ENCODE measurements at places on chromosomes 7 and 10.

DNA sequence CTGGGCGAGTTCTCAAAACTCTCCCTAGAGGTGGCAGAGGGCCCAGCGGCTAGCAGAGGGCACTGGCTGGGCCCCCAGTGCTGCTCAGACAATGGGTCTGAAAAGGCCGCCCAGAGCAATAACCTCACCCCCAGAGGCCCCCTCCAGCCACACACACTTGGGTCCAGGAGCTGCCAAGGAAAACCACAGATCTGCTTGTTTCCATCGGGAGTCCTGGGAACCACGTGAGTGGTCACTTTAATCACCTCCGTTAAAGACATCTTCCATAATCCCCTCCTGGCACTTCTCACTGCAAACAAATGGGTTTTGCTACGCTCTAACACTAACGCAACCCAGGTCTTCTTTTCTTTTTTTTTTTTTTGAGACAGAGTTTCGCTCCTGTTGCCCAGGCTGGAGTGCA, 30.0 kb downstream of the NUDT1 start:
- DNase-seq: no peak

- no peak for DNase-seq
Observed at GRCh38 chr10:10146604-10147003, 871.1 kb upstream of the CELF2 start.

- DNase-seq: no peak
Observed at GRCh38 chr7:151661587-151661986, 141.9 kb upstream of the RHEB start.

DNA sequence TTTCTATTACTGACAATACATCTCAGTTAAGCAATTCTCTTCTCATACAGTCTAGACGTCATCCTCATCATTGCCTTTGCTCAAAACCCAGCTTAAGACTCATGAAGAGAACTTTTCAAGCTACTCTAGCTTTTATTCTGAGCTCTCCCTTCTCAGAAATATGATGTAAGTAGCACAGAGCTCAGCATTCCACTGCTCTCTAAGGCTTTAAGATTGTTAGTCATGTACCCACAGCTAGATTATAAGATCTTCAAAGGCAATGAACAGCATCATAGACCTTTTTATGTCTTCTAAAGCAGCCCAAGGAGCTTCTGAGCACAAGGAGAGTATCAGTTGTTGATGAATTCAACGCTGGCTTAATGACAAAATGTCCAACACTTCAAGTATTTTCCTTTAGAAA, 119.3 kb downstream of the NRP1 start:
- DNase-seq: no peak

DNA sequence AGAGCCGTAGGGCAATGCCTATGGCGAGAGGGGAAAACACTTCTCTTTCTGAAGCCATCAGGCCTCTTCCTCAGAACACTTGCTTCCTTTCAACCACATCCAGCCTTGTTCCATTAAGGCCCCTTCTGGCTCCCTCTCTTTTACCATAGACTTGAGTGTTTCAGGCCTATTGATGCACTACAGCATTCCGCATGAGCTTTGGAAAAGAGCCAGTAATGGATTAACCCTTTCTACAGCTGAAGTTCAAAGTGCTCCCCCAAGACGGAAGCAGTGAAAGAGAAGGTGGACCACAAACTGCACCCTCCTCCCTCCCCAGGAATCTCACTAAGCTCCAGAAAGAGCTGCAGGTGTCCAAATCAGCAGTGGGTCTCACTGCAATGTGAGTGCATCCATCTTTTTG, 102.7 kb upstream of the C7orf33 start:
- no peak for DNase-seq

GRCh38 chr10:58775960-58776567, 263.4 kb downstream of the BICC1 start:
- no peak for DNase-seq

DNA sequence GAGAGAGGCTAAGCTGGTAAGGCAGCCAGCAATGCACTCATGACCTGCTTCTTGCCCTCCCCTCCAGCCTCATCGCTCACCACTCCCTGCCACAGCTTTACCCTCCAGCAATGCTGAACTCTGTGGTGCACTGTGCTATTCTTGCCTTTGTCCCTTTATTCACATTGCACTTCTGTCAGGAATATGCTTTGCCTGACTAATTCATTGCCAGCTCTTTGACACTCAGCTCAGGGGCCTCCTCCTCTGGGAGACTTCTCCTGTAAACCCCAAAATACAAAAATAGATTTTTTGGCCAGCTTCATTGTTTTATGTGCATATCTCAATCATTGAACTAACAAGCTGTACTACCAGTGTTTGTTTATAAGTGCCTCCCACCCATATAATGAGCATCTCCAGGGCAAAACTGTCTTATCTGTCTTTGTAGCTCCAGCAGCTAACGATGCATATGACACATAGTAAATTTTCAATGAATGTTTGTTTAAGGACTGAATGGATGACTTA, 8.2 kb downstream of the CNNM1 start:
- no peak for DNase-seq

GRCh38 chr7:16753102-16753931, at the start of gene TSPAN13:
Gene TSPAN13 (plus strand): TSS chr7:16753755. CDS start chr7:16753968, 213 bp downstream.
- DNase-seq: no peak

- DNase-seq: no peak
Observed at GRCh38 chr10:60732807-60733516, 45.3 kb upstream of the CDK1 start.

DNA sequence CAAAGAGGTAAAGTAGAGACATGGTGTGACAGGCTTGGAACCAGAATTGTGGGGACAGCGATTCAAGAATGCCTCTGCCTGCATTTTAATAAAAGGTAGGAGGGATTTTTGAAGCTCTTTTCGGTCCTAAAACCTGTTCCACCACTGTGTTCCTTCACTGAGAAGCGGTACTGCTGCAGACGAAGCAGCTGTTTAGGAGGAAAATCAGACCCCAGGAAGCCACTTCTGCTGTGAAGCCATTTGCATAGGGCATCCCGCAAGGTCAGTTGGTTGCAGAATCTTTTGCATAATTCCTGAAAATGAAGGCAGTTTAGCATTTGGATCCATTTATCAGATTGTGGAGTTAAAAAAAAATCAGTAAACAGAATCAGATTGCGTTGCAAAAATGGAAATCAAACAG, 183.3 kb upstream of the PRKCQ start:
- DNase-seq: no peak

GRCh38 chr7:113026941-113027340, 59.7 kb downstream of the GPR85 start:
- DNase-seq: no peak

DNA sequence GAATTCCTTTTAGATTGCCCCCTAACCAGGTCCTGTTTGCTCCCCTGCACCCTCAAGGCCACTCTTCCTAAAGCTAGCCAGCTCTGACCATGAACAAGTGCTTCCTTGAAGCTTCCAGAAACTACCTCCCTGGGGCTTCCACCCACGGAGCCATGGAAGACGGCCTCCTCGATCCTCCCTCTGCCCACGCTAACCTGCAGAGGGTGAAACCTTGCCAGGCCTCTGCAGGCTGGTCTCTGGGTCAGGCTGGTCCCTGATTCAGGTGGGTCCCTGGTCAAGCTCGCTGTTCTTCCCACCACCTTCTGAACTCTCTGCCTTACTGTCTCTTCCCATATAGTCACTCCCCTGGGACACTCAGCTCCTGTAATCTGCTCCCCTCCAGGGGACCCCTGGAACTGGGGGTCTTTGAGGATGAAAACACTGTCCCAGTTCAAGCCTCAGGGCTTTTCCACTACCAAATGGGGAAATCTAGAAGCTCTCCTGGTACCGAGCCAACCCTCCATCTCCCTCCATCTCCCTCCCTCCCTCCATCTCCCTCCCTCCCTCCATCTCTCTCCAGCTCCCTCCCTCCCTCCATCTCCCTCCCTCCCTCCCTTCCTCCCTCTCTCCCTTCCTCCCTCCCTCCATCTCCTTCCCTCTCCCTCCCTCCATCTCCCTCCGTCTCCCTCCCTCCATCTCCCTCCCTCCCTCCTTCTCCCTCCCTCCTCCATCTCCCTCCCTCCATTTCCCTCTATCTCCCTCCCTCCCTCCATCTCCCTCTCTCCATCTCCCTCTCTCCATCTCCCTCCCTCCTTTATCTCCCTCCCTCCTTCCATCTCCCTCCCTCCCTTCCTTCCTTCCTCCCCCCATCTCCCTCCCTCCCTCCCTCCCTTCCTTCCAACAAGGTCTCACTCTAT, 2.9 kb downstream of the MLXIPL start:
- DNase-seq: no peak

GRCh38 chr10:62511238-62511637, 137.1 kb downstream of the ZNF365 start:
- no peak for DNase-seq

DNA sequence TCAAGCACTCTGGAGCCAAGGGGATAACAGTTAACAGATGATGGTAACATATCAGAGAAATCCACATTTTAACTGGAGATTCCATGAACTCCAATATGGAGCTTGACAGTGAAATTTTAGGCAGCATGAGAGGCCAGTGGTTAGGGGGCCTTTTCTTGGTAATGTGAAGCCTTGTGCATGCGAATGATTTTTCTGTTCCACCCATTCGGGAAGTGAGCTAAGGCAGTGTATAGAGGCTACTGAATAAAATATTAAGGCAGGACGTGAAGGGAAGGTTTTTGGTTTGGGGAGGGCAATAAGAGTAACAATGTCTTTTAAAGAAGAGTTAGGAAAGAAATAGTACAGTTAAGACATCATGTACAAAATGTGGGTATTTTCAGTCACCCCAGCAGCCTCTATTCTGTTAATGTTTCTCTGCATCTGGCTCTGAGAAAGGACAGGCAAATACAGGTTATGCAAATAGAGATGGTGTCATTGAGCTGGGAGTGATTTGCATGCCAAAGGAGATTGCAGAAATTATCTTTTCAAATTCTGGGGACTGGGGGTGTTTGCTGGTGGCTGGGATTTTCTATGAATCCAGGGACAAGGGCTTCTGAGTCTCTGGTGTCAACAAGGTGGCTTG, 6.8 kb upstream of the TAS2R60 start:
- no peak for DNase-seq

GRCh38 chr7:44703921-44704320, 44.7 kb upstream of the ZMIZ2 start:
- DNase-seq: no peak

DNA sequence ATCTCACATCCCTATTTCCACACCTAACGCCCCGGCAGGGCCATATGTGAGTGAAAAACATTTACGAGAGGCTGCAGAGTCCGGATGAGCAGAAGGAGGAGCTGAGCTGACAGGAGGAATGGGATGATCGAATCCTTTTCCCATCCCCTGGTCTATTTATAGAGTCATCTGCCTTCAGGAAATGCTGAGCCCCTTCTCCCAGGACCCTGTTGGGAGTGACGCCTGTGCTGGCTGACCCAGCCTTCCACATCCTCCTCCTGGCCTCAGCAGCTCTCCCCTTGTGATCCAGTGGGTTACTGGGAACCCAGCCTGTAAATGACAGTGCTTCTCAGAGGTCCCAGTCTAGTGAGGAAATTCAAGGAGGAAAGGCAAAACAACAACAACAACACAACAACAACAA, 16.6 kb downstream of the DENND2A start:
- DNase-seq: no peak

DNA sequence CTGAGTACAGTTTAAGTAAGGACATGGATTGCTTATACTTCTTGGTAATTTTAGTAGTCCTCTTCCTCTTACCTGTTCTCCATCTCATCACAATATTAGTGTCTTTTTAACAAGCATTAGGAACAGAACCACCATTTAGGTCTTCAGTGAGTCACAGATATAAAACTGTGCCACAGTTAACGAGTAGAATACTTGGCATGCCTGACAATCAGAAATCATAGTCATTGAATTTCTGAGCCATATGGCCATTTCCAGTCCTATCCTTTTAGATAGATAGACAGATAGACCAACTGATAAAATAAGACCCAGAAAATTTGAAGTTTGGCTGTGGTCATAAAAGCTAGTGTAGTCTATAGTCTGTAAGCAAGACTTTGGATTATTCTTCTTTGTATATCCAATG, 71.1 kb downstream of the GBF1 start:
- no peak for DNase-seq

DNA sequence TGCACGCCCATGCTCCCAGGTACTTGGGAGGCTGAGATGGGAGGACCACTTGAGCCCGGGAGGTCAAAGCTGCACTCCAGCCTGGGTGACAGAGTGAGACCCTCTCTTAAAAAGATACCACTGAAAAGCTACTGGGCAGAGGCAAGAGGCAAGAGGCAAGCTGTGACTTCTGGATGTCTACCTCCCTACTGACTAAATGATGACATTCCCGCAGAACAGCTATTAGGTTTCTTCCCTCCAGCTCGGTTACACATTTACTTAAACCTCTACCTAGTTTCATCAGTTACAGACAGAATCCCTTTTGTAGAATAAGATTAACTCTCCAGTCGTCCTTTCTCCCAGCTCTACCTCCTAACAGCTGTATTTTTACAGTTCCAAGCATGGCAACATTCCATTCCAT, 21.2 kb downstream of the RHEB start:
- DNase-seq: no peak

GRCh38 chr7:101058355-101058754, 26.9 kb upstream of the TRIM56 start:
- no peak for DNase-seq

GRCh38 chr7:99992330-99993038, 16.7 kb upstream of the AZGP1 start:
- no peak for DNase-seq

DNA sequence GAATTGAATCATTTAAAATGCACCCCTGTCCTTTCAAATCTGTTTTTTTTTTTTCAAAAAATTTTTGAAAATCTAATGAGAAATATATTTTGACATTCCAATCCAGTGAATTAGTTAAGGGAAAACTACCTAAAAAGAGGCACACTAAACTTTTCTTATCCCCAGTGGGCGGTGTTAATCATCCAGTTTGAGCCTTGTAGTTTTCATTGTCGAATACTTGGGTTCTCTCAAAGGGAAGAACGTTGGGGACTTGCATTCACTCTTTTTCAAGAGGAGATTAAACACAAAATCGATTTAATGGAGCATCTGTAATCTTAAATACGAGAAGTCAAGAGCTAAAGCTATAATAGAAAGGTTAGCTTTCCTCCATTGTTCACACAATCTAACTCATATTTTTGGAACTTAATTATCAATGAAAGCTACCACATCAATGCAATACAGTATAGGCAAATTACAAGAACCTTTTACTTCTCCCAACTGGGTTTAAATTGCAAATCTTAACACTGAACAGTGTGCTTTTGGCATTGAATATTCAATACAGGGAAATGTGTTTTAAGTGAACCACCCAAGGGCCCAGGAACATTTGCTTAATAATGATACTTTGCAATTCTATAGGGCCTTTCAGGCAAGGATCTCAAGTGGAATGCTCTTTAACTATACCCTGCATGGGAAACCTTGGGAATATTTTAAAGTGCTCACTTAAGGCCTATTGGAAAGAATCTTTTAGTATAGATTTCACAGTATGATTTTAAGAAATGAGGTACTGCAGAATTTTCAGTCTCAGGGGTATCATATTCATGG, 13.1 kb upstream of the SP8 start:
- DNase-seq: no peak

DNA sequence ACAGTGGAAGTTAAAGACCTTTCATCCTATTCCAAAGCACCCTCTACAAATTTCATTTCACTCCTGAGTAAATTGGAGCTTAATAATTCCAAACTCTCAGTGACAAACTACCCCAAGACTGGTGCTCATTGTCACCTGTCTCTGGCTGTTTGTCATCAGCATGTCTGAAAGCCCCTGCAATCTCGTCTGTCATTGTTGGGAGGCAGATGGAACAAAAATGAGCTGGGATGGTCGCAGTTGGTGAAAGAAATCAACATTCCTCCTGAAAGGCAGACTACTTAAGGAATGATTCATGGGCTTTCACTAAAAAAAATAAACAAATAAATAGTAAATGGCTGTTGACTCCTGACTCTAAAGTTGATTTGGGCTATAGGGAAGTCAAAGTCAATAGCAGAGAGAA, 69.7 kb upstream of the PALS2 start:
- no peak for DNase-seq

Data from SIG-M5 (cell line).